Prostate gland (tissue), 2 donors: ENCODE measurements at places on chromosomes 2 and 18. TPM values are rescaled to one million over a fixed set of nuclear protein-coding genes. Genes with fewer than 3 reads are reported as not detected.

DNA sequence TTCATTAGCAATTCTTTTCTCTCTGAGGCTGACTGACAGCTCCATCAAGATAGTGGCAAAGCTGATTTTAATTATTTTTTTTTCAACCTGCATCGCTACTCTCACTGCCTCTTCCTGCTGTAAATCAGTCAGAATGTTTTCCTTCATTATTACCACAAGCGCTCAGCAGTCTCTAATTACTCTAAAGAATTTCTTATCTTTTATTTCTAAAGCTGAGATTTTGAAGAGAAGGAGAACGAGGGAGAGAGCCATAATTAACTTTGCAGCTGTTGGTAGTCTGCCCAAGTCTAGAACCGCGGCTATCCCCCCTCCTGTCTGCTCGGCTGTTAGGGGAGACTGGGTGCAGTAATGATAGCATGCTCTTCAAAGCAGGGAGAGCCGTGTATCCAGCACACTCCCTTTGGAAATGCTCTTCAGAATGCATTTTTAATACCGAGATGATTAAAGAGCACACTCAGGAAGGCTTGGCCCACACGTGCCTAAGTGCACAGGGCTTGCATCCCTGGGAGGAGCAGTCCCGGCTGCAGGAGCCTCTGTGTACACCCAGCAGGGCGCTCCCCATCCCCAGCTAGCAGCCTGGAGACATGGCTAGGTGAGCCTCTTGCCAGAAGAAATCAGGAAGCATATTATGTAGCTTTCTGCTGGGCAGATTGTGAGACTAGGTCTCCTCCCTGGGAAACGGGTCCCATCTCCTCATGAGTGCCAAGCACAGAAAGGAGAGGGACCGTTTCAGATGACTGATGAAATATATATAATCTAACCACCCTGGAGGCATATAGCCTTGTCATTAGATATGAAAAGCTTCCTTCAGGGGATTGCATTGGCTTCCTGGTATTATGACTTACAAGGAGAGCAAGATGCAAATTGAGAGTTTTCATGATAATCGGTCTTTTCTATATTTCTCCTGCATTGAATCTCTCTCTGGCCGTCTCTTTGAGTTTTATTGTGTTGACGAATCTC is 555.2 kb downstream of the CMPK2 start:
- no peak overlapping the region for H3K27ac ChIP-seq
- H3K36me3 ChIP-seq: no peaks in the 10 kb centered on the region
- H3K4me3 ChIP-seq: no peak overlapping the region
- H3K27me3 ChIP-seq: no peaks in the 10 kb centered on the region

Gene FAM136A
- total RNA-seq: 26.2 TPM

- no peaks in the 10 kb centered on the region for H3K36me3 ChIP-seq
- no peak overlapping the region for H3K4me3 ChIP-seq
- DNase-seq: no peak
Measured at GRCh38 chr2:199309411-199309810, 148.3 kb downstream of the SATB2 start.

Gene ELOA2
- 0.28 TPM for total RNA-seq

DNA sequence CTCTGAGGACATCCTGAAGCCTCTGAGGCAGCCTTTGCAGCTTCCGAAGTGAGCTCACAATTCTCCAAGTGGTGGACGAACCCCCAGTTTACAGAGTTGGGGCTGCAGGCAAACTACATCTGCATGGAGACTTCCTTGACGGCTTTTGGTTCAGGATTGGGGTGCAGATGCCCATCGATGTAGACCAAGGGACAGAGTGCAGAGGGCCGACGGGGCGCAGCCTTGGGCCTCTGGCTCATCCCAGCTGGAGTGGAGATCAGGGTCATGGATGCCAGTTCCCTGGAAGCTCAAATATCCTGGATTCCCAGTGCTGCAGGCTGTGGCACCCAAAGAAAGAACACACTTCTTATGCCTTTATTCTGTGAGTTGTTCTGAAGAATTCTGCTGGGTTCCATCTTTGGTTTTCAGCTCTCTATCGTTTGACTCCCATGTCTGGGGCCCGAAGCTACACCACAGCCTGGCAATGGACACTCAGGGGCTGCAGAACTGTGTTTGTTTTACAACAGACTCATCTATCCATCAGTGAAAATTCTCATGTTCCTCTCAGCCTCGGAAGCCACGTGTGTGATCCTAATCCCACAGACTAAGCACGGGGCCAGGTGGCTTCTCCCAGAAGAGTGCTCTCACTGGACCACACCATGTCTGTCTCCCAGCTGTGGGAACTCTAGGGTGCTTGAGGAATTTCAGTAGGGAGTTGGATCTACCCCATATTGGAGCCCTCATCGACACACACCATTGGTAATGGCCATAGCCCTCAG is 414.1 kb upstream of the MYT1L start:
- DNase-seq: no peak
- no peaks in the 10 kb centered on the region for H3K27me3 ChIP-seq
- H3K4me1 ChIP-seq: no peaks in the 10 kb centered on the region
- no peaks in the 10 kb centered on the region for H3K36me3 ChIP-seq

Gene LRRC30
- not detected for total RNA-seq

DNA sequence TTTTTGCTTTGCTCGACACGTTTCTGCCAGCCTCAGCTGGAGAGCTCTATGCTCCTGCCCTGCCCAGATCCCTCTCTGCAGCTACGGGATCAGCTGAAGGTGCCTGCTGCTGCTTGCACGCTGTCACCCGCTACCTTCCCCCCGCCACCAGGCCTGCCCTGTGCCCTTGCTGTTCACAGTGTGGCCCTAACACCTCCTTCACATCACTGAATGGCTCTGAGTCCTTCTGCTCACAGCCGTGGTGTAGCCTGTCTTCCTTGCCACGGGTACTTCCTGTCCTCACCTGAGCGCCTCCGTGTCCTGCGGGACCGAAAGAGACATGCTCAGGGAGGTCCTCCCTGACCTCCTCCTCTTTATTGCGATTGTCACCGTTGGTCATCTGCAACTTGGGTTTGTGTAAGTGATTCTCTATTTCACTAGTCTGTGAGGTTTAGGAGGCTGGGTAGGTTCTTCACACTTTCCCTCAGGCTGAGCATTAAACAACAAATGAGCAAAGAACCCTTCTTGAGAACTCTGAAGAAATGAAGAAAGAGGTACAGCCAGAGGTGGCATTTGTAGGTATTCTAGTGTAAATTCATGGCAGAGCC is 127.5 kb downstream of the NCK2 start:
- no peak overlapping the region for H3K4me3 ChIP-seq
- H3K27ac ChIP-seq: no peak overlapping the region
- DNase-seq: no peak
- H3K27me3 ChIP-seq: no peaks in the 10 kb centered on the region
- no peaks in the 10 kb centered on the region for H3K36me3 ChIP-seq

- no peak for DNase-seq
- H3K36me3 ChIP-seq: no peaks in the 10 kb centered on the region
- H3K27ac ChIP-seq: no peak overlapping the region
Measured at GRCh38 chr2:219722276-219722879, 94.9 kb downstream of the SLC4A3 start.

Gene LCT
- total RNA-seq: not detected

Gene CNRIP1
- total RNA-seq: 3.6 TPM

GRCh38 chr18:8773980-8774379 is 68.6 kb downstream of the MTCL1 start:
- H3K27me3 ChIP-seq: no peaks in the 10 kb centered on the region
- H3K4me3 ChIP-seq: no peak overlapping the region
- no peaks in the 10 kb centered on the region for H3K36me3 ChIP-seq
- DNase-seq: no peak
- H3K27ac ChIP-seq: no peak overlapping the region
- H3K4me1 ChIP-seq: no peaks in the 10 kb centered on the region

Gene BCL11A
- total RNA-seq: 22.2 TPM

- peak overlapping the region; percentile 40 for H3K27ac ChIP-seq
- DNase-seq: no peak
- H3K4me3 ChIP-seq: no peak overlapping the region
- no peaks in the 10 kb centered on the region for H3K27me3 ChIP-seq
Measured at GRCh38 chr18:76476665-76477561, 18.1 kb downstream of the ZNF516 start.

Gene SP140
- total RNA-seq: 0.51 TPM

Gene PDCD1
- total RNA-seq: 0.80 TPM

DNA sequence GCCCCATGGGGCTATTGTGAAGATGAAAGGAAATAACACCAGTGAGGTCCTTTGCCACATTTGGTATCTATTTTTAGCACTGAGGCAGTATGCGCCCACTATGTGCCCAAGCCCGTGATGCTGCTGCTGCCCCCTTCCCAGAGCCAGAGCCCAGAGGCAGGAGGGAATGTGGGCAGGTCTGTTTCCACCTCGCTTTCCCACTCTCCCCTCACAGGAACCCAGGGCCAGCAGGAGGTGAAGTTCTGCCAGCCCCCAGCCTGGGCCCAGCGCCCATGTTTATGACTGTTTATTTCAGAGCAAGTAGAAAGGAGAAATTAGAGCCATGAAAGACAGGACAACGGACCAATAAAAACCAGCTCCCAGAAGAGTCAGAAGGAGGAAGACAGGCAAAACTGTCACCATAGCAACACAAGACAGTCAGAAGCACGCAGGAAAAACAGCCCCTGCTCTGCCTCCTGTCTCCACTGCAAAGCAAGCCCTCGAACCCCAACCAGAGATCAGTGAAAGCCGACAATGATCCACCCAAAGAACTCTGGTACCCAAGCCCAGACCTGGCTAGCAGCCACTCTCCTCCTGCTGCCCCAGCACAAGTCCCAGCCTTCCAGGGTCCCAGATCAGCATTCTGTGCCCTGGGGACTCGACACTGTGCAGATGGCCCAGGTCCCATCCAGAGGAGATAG is 1.4 kb downstream of the CYRIA start:
- H3K27ac ChIP-seq: peak overlapping the region; percentile 63
- peaks cover 13% of the 10 kb centered on the region for H3K4me1 ChIP-seq
- DNase-seq: peak; percentile 83
- H3K4me3 ChIP-seq: peak overlapping the region; percentile 59
- H3K36me3 ChIP-seq: no peaks in the 10 kb centered on the region
- no peaks in the 10 kb centered on the region for H3K27me3 ChIP-seq

GRCh38 chr2:188494906-188495305 is 203.2 kb downstream of the GULP1 start:
- H3K36me3 ChIP-seq: no peaks in the 10 kb centered on the region
- no peaks in the 10 kb centered on the region for H3K27me3 ChIP-seq
- H3K27ac ChIP-seq: no peak overlapping the region
- no peaks in the 10 kb centered on the region for H3K4me1 ChIP-seq
- no peak for DNase-seq
- no peak overlapping the region for H3K4me3 ChIP-seq

DNA sequence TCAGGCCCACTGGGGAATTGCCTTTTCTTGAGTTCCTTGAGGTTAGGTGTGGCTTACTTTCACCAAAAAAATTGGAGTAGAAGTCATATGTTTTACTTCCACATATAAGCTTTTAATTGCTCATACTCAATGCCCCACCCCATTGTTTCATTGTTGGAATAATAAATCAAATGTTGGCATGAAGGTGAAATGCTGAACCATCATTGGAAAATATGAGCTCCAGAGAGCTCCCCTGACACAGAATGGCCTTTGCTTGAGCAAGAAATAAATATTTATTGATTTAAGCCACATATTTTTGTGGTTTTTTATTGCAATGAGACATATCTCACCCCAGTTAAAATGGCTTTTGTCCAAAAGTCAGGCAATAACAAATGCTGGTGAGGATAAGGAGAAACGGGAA is 167.3 kb upstream of the SRD5A2 start:
- H3K27me3 ChIP-seq: no peaks in the 10 kb centered on the region
- DNase-seq: no peak
- H3K36me3 ChIP-seq: no peaks in the 10 kb centered on the region
- no peaks in the 10 kb centered on the region for H3K4me1 ChIP-seq
- no peak overlapping the region for H3K4me3 ChIP-seq

Gene CD8B
- total RNA-seq: 1.3 TPM

- H3K27me3 ChIP-seq: no peaks in the 10 kb centered on the region
- DNase-seq: no peak
- H3K4me3 ChIP-seq: no peak overlapping the region
- no peaks in the 10 kb centered on the region for H3K4me1 ChIP-seq
- H3K36me3 ChIP-seq: no peaks in the 10 kb centered on the region
- H3K27ac ChIP-seq: no peak overlapping the region
Measured at GRCh38 chr18:47113796-47114540, 36.3 kb downstream of the HDHD2 start.

Gene RFX8
- total RNA-seq: not detected

Gene SERPINB13
- total RNA-seq: 0.57 TPM

Gene FAM124B
- total RNA-seq: 0.91 TPM

Gene SFTPB
- not detected for total RNA-seq

Gene MRPL33
- 140 TPM for total RNA-seq

DNA sequence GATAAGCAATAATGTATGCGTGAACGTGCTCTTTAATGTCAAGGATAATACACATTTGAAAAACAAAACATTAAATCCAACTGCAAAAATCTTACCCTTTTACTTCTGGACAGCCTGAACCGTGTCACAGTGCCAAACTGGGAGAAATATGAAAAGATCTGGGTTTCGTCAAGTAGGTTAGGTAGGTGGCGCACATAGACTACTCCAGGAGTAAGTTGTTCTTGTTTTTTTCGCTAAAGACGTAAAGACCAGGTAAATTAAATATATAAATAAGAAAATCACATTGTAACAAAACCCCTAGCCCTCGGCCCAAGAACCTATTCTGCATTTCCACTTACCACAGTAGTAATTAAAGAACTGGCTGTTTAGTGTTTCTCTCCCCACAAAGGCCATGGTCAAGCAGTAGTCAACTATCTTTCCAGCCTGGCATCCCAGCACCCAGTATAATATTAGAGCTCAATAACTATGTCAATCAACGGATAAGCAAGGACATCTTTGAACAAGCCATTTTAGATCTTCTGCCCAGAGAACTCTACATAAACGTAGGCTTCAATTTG is 1.1 kb downstream of the NIFK start:
- H3K27me3 ChIP-seq: no peaks in the 10 kb centered on the region
- no peaks in the 10 kb centered on the region for H3K4me1 ChIP-seq
- H3K36me3 ChIP-seq: peaks cover 12% of the 10 kb centered on the region
- no peak for DNase-seq

Gene RFTN2
- total RNA-seq: 17.5 TPM

DNA sequence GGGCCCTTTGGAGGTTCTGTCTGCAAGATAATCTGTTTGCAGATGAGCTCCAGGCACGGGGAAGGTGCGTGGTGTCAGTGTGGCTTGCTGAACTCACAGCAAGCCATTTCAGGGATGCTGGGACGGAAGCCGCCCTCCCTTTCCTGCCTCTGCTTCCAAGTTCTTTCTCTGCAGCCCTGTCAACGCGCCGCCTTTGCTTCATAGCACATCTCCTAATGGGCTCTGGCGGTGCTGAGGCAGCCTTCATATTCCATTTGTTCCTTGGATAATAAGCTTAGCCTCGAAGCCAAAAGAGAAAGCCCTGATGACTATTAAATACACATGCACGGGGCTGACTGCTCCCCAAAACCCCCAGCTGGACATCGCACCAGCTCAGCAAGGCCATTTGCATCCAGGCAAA is 81.7 kb upstream of the TAF1B start:
- H3K27me3 ChIP-seq: no peaks in the 10 kb centered on the region
- no peaks in the 10 kb centered on the region for H3K36me3 ChIP-seq
- H3K27ac ChIP-seq: peak overlapping the region; percentile 12
- no peak overlapping the region for H3K4me3 ChIP-seq
- peaks cover 3% of the 10 kb centered on the region for H3K4me1 ChIP-seq
- no peak for DNase-seq

Gene ZNF512
- 55.6 TPM for total RNA-seq
